ENCODE measurements at places on chromosomes 6 and 20. TPM values are rescaled to one million over a fixed set of nuclear protein-coding genes. Genes with fewer than 3 reads are reported as not detected.
A peak's percentile ranks its signal among the peaks of the same experiment; 100 is the strongest.

- DNase-seq: no peak
Measured at GRCh38 chr6:151130329-151130728, 109.4 kb upstream of the AKAP12 start.

- no peak for DNase-seq
Measured at GRCh38 chr6:36559011-36559793, 11.9 kb upstream of the STK38 start.

DNA sequence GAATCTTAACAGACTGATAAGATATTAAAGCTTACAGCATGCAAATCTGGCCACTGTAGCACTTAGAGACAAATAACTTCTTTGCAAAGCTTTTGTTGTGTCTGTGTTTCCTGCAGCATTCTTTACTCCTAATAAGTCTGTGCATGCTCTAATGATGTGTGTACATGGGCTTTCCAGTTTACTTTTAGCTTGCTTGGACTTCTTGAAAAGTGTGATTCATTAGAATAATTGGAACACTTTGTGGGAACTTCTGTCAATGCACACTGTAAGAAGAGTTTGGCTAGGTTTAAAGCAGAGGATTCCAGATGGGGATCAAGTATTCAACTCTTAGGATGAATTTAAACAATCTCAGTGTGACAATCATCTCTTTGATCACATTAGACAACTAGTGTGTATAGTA is 22.1 kb upstream of the TINAG start:
- DNase-seq: no peak

DNA sequence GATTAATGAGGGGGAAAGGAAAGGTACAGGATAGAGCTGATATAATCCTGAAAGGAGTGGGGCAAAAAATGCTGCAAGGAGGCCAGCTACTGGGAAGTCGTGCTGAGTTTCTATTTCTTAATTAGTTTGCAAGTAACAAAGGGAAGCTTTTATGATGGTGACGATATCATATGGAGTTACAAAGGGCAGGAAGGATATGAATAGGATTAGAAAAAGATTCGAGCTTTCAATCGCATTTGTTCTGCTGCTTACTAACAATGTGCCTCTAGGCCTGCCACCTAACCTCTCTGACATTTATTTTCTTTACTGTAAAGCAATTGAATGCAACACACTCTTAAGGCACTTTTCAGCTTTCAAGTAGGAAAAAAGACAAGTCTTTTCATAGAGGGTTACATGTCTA is 219.2 kb downstream of the CLVS2 start:
- DNase-seq: no peak

GRCh38 chr6:89941031-89941762 is 46.9 kb downstream of the GJA10 start:
- DNase-seq: no peak

DNA sequence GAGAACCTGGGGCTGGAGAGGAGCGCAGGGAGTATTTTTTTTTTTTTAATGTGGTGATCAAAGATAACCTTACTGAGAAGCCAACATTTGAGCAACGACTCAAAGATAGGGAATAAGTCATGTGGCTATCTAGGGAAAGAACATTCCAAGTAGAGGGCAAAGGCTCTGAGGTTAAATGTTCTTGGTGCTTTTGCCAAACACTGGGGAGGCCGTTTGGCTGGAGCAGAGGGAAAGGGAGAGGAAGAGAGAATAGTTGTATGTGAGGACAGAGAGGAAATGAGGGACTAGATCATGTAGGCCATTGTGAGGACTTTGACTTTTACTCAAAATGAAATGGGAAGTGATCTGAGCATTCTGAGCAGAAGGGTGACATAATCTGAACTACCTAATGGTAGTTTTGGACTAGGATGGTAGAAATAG is 27.8 kb downstream of the ACSS2 start:
- no peak for DNase-seq

DNA sequence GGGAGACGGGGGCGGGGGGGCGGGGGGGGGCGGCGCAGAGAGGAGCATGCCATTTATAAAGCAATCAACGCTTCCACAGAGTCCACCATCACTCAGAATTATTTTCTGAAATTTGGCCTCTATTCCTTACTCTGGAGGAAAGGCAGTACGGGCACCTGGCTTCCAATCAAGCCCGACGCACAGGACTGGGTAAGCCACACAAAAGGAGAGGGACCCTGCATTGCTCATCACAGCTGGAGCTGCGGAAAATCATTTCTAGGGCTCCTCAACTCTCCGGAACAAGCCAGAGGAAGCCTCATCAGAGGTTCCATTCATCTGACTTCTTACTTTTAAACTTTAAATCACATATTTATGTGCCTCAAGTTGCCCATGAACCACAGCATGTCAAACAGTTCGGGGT is 55.9 kb downstream of the TTI1 start:
- no peak for DNase-seq

DNA sequence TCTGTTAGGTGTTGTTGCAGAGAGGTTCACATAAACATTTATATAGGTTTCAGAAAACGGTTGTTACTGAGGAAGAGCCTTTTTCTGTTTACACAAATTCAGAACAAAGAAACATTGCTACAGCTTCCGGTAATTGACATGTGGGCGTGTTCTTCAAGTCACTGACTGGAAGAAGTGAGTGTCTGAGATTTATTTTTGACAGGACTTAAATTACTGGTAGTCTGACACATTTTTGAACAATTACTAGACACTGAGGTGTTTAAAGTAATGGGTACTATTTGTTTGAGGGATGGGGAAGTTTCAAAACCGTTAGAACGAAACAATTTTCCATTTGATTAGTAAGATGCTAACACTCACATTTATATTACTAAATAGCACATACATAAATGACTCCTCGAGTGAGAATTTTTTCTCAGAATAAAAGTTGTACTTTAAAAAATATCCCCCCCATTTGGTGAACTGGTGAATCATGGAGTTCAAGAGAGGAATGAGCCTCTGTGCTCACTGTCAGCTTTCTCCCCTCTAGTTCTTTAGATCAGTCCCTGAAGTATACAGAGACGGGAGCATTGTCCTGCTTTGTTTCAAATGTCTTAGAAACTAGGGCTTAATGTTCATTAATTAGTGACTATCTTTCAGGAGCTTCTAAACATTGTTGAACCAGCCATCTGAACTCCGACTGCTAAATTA is 98.7 kb downstream of the TSHZ2 start:
- no peak for DNase-seq

DNA sequence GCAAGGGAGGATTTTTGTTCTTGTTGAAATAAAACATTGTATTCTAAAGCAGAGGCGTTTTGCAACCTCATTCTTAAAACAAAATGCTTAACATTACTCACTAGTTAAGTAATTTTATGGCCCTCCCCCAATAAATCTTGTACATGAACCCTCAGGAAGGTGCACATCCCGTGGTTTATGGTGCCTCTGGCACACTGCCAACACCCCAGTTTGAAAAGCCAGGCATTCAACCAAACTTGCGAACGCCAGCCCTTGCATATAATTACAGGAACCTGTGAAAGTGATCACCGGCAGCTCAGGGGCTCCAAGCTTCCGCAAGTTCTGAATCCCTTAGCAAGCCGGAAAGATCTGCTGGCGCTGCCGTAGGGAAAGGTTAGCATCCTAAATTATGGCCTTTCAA is 1109.0 kb upstream of the FLRT3 start:
- no peak for DNase-seq

DNA sequence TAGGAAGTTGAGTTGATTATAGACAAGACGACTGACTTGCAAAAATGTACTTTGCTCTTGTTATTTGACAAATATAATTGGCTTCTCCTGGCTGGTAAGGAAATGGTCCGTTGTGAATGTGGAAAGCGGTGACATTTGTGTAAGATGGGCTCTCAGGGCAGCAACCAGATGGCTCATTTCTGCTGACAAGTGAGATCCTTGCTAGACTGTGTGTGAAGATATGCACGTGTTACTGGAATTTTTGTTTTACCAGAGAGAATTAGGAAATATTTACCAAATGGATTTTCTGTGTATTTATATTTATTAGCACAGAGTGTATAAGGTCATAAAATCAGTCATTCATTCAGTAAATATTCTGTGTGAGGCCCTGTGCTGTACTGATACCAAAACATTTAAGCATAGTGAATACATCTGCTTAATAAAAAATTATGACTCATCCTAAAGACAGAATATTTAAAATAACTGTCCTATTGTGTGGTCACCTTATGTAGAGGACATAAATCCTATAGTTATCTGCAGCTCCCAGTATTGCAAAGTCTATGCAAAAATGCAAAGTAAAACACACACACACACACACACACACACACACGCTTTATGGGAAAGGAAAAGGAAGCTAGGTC is 109.9 kb upstream of the ASF1A start:
- DNase-seq: peak; percentile 67

- DNase-seq: no peak
Measured at GRCh38 chr6:13703496-13703895, 8.1 kb downstream of the RANBP9 start.

DNA sequence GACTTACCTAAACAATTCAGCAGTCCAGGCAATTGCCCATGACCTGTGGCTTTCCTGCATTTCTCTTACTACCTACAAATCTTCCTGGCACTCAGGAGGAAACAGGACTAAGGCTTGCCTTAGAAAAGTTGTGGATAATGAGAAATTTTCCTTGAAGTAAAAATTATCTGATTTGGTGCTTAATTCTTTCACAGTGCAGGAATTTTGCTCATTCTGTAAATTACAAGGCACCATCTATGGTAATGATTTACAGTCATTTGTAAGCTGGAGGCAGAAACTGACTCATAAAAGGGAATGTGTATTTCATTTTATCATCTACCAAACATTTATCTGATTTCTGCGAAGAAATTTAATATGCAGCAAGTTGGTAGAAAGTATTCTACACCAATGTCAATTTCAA is 211.5 kb upstream of the FKBP1C start:
- no peak for DNase-seq

DNA sequence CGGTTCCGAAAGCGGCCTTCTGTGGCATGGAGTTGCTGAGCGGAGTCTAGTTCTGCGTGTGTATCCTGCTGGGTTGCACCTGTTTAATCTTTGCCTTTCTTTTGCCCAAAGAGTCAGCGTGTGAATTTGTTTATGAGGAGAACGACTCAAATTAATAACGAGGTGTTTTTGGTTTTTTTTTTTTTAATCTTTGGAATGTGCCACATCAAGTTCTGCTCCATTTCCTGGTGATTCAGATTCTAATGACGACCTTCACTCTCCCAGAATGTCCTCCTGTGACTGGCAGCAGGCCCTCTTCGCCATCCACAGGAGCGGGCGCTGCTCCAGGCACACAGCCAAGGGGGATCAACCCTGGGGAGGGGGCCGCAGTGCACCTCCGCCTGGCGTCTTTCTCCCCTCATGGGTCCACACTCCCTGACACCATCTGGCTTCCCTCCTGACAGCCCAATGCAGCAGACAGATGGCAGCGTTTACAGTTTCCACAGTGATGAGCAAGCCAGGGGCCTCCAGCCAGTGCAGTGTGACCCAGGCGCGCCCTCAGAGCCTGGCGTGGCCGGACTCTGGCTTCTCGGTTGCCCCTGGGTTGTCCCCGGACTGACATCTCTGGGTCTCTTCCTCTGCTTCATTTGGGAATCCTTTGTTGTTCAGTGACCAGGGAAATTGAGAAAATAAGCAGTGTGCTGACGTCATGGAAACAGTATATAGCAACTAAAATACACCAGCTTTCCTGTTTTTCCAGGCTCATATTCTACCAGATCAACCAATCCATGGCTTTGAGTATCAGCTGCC is 27.5 kb upstream of the AFDN start:
- peak; percentile 59 for DNase-seq

GRCh38 chr6:11288065-11288464 is 55.6 kb upstream of the NEDD9 start:
- DNase-seq: no peak

- DNase-seq: no peak
Measured at GRCh38 chr6:83885984-83886383, 26.5 kb downstream of the CYB5R4 start.

- no peak for DNase-seq
Measured at GRCh38 chr20:38194971-38195504, 30.0 kb upstream of the TGM2 start.

GRCh38 chr6:149185799-149186357 is 131.6 kb upstream of the TAB2 start:
- DNase-seq: no peak

DNA sequence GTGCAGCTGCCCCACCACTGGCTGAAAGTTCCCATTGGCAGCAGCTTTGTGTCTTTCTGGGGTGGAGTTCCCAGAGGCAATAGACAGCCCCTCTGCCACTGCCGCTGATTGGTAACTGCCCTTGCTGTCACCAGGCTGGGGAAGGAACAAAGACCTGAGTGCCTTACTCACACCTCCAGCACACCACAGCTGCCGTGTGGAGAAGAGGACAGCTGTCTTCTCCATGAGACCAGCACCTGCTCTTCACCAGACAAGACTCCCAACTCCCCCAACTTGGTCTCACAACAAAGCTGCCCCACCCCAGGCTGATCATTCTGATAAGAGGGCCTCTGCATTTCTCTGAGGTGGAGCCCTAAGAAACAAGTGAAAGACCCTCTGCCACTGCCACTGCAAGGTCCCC is 39.7 kb upstream of the PTCHD4 start:
- no peak for DNase-seq

- no peak for DNase-seq
Measured at GRCh38 chr6:131036601-131037000, 26.4 kb downstream of the EPB41L2 start.

- no peak for DNase-seq
Measured at GRCh38 chr20:47710665-47711045, 74.6 kb downstream of the SULF2 start.

- no peak for DNase-seq
Measured at GRCh38 chr6:151447237-151447636, 4.7 kb downstream of the RMND1 start.

DNA sequence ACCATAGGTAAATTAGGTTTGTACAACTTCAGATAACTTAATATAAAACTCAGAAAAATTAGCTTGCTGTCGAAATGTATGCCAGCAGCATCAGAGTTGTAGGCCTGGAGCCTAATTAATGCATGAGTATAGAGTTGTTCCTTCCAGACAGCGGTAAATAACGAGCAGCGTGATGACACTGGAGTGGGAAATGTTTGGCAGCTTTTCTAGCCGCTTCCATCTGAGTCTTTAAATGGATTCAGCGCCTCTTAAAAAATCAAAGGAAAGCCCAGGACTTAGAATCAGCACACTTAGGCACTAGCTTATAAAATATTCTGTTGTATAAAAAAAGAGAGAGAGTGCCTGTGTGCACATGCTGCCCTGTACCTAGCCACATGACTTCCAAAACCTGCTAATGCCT is 43.7 kb upstream of the SYNJ2 start:
- DNase-seq: no peak

DNA sequence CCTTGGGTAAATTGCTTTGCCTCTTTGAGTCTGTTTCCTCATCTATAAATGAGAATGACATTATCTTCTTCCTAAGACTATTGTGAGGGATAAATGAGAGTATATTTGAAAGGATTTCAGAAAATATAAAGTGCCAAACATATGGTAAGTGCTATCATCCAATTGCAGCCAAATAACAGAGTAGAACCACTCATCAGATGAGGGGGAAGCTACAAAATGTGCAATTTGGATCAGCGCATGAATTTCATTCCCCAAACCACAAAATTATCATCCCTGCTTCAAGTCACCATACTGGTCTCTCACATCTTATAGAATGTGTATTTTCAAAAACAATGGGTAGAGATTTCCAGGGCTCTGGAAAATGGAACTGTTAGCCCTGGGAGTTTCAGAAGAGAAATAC is 158.5 kb downstream of the ARHGAP18 start:
- DNase-seq: no peak

PAQR8 gene
- 20.8 TPM for polyA plus RNA-seq

HLA-A gene
- 188 TPM for polyA plus RNA-seq

SLC22A16 gene
- polyA plus RNA-seq: 0.34 TPM

SLC24A3 gene
- polyA plus RNA-seq: 6.2 TPM

ABCF1 gene
- 60.3 TPM for polyA plus RNA-seq

MYBL2 gene
- 29.1 TPM for polyA plus RNA-seq

ARMC2 gene
- polyA plus RNA-seq: 17.6 TPM

CDH26 gene
- 2.4 TPM for polyA plus RNA-seq

NHLRC1 gene
- polyA plus RNA-seq: 2.6 TPM

MRPS18B gene
- 47.5 TPM for polyA plus RNA-seq
